ENCODE measurements at places on chromosomes 13 and 19.

DNA sequence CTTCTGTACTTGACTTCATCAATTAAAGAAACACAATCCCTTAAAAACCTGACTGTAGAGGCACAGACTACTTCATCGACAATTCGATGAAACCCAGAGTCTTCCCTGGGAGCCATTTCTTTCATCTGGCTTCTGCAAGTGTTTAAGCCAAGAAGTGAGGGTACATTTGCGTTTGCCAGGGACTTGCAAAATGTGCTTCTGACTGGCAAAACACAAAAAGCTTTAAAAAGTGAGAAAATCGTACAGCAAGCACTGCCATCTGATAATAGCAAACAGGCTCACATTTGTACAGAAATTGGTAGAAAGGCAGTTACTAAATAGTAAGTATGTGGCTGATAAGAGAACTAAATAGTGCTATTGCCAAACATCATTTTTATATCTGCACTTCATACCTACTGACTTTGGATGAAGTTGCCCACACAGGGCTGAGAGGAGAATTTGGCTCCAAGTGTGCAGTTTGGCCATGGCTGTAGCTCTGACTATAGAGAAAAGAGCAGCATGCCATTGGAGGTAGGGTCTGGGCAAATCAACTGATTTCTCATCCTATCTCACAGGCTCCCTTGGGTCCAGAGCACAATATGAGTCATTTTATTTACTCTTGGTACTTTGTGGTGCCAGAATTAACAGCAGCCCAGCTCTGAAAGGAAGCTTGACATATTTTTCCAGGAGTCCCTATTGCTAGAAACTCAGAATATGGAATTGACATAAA, 358.1 kb downstream of the OXGR1 start:
- DNase-seq: no peak

GRCh38 chr13:59356607-59357006, 807.1 kb downstream of the DIAPH3 start:
- DNase-seq: peak; percentile 29

DNA sequence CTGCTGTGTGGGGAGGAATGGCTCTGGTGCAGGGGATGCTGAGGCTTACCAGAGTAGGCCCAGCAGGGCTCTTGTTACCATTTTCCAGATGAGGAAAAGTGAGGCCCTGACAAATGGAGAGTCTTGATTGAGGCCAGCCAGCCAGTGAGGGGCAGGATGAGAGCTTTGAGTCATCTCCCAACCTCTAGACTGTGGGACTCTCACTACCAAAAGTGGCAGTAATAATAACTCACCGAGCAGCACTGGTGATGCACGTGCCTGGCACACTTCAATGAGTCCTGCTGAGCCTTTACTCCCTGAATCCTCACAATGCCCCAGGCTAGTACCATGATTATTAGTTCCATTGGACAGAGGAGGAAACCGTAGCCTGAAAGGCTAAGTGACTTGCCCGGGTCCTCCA, 7.8 kb downstream of the CIC start:
- DNase-seq: no peak

DNA sequence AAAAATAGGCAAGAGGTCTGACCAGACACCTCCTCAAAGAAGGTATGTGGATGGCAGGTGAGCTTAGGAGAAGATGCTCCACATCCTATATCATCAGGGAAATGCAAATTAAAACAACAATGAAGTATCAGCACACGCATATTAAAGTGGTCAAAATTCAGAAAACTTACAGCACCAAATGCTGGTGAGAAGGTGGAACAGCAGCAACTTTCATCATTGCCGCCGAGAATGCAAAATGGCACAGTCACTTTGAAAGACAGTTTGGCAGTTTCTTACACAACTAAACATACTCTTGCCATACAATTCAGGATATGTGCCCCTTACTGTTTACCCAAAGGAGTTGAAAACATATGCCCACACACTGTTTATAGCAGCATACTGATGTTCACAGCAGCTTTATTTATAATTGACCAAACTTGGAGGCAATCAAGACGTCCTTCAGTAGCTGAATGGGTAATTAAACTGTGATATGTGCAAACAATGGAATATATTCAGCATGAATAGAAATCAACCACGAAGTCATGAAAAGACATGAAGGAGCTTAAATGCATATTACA, 22.5 kb downstream of the OR10H4 start:
- no peak for DNase-seq

- no peak for DNase-seq
Observed at GRCh38 chr13:33787051-33787591, 30.8 kb upstream of the RFC3 start.

DNA sequence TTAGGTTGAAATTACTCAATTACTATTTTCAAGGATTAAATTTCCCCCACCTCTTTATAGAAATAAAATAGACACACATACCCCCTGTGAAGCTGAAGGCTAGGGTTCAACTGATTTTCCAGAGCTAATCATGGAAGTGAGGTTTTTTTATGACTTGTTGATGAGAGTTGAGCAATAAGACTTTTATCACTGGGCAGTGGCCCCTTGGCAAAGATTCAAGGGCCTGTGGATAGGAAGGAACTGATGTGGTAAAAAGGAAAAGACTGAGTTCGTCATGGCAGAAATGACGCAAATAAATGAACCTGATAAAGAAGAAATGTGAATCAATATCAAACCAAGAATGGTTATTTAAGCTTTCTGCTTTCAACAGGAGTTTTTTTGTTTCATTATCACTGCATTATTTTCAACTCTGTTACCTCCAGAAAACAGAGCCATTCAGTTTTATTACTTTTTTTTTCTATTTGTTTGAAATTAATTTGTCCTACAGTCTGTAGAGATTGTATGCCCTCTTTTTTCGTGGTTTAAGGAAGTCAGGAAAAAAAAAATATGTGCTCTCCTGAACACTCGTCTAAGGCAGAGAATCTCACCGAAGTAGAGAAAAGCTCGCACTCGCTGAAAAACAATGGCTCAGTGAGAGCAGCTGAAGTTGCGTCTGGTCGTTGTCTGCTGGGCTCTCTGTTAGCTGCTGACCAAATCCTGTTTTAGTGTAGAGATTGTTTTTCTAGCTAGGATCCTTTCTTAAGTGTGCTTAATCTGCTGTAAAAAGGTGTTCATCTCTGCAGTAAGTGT, 38.9 kb downstream of the STOML3 start:
- DNase-seq: no peak

- no peak for DNase-seq
Observed at GRCh38 chr13:44274771-44275205, 98.8 kb upstream of the SERP2 start.

DNA sequence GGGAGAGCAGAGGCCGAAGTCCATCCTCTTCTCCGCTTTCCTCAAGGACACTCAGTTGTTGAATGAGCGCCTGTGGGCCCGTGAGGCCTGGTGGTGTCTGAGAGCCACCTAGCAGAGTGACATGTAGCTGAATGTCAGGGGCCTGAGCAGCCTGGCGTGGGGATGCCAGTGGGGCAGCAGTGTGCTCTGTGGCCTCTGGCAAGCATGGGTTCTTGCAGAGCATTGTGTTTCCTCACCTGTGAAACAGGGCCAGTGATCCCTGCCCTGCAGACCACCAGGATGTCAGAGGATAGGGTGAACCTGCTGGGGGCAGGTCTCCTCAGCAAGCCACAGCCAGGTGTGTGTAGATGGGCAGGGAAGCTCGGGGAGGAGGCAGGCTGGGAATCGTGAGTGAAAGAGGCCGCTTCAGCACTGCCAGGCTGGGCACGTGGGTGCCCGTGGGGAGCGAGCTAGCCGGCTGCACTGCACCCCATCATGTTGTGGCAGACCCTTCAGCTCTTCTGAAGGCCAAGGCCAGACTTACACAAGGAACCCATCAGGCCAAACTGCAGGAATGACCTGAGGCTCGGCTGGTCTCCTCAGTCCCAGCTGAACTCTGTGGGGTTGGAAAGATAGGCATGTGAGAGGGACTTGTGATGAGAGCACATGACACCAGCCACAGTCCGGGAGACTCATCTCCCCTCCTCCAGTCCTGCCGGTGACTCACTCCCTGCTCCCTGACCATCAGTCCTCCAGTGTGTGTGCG, 5.0 kb downstream of the PPP1R37 start:
- DNase-seq: peak; percentile 59

DNA sequence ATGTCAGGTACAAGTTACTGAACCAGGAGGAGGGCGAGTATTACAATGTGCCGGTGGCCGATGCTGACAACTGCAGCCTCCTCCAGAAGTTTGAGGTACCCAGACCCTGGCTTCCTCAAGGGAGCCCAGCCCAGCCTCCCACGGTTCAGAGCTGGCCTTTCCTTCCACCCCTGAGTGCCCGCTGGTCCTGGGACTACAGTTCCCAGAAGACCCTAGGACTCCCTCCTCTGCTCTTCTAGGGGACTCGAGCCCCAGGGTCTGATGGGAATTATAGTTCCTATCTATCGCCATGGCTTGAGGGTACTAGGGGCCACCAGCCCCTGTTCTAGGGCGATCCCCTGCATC, 11.0 kb downstream of the PRKCG start:
- DNase-seq: no peak

DNA sequence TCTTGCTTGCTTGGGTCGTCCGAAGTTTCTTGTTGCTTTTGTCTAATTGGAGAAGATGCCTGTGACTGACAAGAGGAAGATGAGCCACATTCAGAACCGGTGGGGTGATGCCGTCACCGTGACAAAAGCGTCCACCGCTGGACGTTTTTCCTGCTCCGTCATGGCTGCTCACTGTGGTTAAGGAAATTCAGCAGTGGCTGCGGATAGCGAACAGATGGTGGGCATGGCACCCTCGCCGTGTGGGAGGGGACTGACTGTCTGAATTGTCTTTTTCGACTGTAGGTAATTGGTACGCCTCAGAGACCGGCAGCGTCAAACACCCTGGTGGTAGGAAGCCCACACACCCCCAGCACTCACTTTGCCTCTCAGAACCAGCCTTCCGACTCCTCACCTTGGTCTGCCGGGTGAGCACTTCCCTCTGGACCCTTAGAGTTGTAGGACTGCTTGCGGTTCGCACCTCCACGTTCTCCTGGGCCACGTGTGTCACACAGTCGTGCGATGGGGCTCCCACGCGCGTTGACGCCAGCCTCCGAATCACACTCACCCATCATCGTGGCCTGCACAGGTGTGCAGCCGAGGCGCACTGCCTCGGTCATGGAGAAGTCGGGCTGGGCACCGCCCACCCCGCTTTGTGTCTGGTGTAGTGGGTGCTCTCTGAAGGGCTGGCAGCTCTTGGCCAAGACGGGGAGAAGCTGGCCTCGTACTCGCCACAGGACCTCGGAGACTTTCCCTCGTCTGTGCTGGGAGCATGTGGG, 26.5 kb downstream of the ATP4B start:
- no peak for DNase-seq

- no peak for DNase-seq
Observed at GRCh38 chr13:44752164-44752563, 176.0 kb upstream of the TSC22D1 start.

GRCh38 chr13:30872685-30873461, 33.2 kb upstream of the MEDAG start:
- DNase-seq: peak; percentile 85

DNA sequence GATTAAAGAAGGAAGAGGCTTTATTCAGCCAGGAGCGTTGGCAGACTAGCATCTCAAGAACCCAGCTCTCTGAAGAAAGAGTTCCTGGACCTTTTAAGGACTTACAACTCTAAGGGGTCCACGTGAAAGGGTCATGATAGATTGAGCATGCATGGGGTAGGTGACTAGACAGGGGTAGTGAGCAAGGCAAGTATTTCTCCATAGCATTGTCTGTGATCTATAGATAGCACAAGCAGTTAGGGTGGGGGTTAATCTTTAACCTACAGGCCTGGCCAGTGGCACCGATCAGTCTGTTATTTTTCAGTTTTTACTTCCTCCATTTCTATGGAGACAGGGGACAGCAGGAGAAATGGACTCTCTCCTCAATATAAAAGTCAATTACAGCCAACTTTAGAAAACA, 983.7 kb downstream of the SLITRK1 start:
- DNase-seq: no peak

- no peak for DNase-seq
Observed at GRCh38 chr19:35249848-35250711, 1.3 kb downstream of the LSR start.

- no peak for DNase-seq
Observed at GRCh38 chr19:29404951-29405727, 120.7 kb upstream of the VSTM2B start.

DNA sequence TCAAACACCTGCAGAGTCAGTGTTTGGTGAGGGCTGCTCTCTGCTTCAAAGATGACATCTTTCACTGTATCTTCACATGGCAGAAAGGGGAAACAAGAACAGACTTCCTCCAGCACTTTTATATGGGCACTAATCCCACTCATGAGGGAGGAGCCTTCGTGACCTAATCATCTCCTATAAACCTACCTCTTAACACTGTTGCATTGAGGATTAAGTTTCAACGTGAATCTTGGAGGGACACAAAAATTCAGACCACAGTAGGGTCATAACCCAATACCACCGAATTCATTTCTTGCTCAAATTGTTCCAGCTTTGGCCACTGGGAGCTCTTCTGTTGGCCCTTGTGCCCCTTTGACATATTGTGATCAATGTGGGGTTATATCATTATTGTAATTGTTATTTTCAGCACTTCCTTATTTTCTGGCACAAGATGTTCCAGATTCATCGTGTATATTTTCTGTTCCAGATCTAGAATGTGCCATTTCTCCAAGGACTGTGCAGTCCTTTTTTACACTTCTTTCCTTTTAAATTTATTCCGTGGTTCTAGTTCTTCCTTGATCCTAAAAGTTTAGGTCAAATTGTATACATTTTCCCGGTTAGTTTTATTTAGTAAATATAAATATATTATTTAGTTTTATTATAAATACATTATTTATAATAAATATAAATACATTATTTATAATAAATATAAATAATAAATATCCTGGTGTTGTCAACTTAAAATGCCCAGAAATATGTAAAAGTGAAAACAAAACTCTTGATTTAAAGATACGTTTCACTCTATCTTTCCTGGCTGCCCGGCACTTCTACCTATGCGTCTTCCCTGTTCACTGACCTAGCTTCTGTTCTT, 35.5 kb upstream of the IGFL4 start:
- DNase-seq: no peak

DNA sequence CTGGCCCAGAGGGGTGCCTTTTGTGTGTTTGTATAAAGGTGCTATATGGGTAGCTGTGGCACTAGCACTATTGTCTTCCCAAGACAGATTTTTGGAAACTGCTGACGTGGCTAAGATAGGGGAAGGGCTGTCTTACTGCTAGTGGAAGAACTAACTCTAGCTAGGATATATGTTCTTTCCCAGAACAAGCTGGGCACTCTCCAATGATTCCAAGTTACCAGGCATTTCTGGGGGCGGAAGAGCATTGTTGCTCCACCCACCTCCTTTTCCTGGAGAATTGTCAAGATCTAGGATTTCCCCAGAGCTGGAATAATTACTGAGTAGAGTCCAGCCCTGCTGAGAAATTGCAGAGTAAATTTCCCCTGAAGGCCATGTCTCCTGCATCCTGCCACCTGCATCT, 408.3 kb downstream of the KLF5 start:
- DNase-seq: no peak

DNA sequence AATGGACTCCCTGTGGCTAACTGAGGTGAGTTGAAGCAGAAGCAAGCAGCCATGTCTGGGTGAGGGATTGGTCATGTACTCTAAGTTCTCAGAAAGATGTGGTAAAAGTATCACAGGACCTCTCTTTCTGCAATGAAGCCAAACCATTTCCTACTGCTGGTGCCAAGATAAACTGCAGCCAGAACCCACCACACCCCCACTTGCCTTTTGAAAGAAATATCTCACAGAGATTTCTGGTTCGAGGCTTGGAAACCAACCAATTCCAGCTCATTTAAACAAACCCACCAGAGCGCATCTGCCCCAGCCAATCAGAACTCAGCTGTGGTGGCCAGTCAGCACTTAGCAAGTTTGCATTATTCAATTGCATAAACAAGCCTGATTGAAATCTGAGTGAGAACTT, 204.5 kb upstream of the ATXN8OS start:
- no peak for DNase-seq
